Stimulated activated CD8-positive, alpha-beta memory T cell treated with anti-CD3 and anti-CD28 coated beads, Interleukin-15, amount 100 ng/mL, for 4 hours (primary cell): ENCODE measurements at places on chromosomes 13 and 19.

- DNase-seq = no peak
Observed at GRCh38 chr13:111906816-111907215, 160.1 kb upstream of the SOX1 start.

DNA sequence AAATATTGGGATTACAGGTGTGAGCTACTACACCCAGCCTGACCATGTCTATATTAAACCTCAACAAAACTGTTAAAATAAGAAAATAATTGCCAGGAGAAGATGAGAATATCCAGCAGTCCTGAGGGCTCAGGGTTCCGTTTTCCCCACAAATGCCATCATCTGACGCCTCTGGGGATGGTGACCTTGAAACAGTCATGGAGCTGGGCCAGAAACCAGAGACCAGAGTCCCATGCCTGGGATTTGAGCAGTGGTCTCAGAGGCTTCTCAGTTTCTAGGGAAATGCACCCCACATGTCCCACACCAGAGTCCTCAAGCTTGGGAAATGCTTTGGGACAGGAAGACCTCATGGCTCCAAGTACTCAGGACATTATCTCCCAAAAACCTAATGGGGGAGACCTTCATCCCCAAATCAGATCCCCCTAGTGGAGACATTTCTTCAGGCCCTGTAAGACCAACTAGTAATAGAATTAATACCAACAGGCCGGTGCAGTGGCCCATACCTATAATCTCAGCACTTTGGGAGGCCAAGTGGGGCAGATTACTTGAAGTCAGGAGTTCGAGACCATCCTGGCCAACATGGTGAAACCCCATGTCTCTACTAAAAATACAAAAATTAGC, 2.9 kb upstream of the MAP1S start:
- DNase-seq = no peak

DNA sequence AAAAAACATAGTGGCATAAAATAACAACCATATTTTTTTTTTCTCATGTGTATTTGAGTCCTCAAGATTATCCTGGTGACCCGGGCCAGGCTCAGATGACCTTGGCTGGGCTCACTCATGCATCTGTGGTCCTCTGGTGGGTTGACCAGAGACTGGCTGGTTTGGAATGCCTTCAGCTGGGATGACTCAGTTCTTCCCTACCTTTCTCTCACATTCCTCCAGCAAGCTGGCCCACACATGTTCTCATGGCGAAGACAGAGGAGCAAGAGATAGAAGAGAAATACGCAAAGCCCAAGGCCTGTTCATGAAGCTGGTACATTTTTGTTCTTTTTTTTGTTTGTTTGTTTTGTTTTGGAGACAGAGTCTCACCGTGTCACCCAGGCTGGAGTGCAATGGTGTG, 14.3 kb upstream of the ZNF541 start:
- DNase-seq = no peak

- no peak for DNase-seq
Observed at GRCh38 chr13:71677124-71677523, 189.9 kb downstream of the DACH1 start.

- no peak for DNase-seq
Observed at GRCh38 chr13:98665638-98665995, 86.9 kb downstream of the SLC15A1 start.

- DNase-seq = no peak
Observed at GRCh38 chr19:494171-495080, 1.9 kb upstream of the MADCAM1 start.

- no peak for DNase-seq
Observed at GRCh38 chr13:57918913-57919312, 287.4 kb downstream of the PCDH17 start.

DNA sequence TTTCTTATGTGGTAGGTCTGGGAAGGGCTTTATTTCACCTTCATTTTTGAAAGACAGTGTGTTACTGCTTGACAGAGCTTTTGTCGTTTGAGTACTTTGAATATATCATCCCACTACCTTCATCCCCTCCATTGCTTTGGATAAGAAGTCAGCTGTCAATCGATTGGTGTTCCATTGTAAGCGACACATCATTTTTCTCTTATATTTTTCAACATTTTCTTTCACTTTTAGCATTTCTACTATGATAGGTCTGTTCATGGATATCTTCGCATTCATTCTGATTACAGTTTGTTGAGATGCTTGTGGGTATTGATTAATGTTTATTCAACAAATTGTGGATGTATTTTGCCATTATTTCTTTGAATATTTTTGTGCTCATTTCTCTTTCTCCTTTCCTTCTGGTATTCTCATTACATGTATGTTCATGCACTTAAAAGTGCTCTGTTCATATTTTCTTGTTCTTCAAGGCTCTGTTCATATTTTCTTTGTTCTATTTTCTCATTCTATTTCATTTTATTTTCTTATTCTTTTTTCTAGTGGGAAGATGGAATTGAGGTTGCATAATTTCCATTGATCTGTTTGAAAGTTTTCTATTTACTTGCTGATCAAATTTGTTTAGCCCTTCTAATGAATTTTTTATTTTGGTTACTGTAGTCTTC, 29.2 kb downstream of the ZNF546 start:
- DNase-seq = no peak

GRCh38 chr19:56105090-56105701, 15.9 kb downstream of the ZNF787 start:
- no peak for DNase-seq

DNA sequence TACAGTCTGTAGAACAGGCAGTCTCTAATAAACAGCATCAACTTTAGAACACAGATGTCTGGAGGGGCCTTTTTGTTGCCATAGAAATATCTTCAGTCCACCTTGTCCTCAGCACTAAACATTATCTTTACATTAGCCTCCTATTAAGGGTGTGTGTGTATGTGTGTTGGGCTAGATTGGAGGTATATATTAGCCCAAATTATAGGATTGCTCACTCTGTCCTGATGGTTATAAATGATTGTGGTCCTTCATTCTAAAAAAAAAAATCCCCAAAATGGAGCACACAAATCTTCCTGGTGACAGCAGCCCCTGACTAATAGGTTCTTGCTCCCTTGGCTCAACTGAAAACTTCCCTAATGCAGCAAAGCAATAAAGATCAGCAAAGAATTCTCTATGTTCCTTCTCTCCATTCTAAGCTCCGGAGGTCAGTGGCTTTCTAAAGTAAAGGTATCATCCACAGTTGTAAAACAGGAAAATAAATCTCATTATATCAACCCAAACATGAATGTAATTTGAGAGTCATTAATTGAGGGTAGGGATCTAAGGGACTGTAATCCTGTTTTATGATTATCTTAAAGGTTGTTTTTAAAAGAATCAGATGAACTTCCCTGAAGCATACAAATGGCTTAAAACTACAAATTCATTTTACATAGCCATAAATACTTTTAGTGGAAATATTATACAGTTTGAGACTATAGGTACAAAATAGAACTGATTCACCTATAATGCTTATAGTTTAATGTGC, 232.7 kb downstream of the KLF12 start:
- no peak for DNase-seq

GRCh38 chr13:112809332-112810315, 119.8 kb downstream of the ATP11A start:
- DNase-seq = no peak

- DNase-seq = no peak
Observed at GRCh38 chr19:4151623-4152022, 1.8 kb upstream of the CREB3L3 start.

DNA sequence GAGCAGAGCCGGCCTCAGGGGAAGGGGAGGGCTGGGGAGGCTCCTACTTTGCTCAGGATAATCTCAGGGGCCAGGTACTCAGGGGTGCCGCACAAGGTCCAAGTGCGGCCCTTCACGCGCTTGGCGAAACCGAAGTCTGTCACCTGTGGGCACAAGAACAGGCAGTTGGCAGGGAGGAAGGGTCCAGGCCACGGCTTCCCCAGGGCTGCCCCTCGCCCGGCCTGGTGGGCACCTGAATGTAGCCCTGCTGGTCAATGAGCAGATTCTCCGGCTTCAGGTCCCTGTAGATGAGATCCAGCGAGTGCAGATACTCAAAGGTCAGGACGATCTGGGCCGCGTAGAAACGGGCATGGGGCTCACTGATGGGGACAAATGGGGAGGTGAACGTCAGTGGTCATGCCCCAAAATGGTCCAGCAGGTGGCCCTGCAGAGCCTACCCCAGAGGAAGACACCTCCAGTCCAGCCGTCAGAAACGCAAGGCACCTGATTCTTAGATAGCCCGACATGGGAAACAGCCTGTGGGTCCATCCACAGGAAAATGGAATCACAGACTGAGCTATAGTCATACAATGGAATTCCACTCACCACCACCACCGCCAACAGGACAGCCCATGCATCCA, 7.1 kb upstream of the SAMD1 start:
- DNase-seq = no peak

DNA sequence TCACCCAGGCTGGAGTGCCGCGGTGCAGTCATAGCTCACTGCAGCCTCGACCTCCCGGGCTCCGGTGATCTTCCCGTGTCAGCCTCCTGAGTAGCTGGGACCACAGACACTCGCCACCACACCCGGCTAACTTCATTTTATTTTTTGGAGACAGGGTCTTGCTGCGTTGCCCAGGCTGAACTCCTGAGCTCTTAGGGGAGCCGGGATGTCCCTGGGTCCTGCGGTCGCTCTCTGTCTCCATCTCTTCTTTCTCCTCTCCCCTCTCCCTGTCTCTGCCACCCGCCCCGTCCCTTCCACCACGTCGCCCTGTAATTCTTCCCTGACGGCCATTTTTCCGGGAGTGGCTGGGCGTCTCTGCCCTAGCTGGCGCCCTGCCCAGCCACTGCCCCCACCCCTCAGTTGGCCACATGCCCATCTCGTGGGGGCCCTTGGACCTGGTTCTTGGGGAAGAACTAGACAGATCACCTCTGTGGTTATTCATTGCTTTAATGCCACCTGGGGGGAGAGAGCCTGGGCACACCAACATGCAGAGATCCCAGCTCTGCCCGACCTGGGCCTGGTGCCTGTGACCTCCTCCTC, 18.9 kb downstream of the ARID3A start:
- DNase-seq = no peak

DNA sequence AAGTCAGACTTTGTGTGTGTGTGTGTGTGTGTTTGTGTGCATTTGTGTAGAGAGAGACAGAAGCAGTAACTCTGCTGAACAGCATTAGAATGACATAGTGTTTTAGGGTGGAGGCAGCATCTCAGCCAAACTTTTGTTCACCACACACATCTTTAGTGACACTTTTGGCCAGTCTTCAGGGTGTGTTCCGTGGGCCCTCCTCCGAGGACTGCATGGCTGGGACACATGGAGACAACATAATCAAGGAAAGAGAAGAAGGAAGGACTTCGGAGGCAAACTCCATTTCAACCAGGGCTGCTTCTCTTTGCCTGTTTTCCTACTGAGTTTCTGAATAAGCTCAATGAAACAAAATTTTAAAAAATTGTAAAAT, 205.1 kb downstream of the LHFPL6 start:
- DNase-seq = no peak

GRCh38 chr19:34337739-34338138, 27.3 kb upstream of the GPI start:
- DNase-seq = no peak

- no peak for DNase-seq
Observed at GRCh38 chr13:111406636-111407035, 86.2 kb downstream of the TEX29 start.

- no peak for DNase-seq
Observed at GRCh38 chr19:18469069-18469846, 31.3 kb upstream of the ISYNA1 start.

GRCh38 chr19:2813235-2814160, 6.2 kb upstream of the ZNF554 start:
- no peak for DNase-seq

DNA sequence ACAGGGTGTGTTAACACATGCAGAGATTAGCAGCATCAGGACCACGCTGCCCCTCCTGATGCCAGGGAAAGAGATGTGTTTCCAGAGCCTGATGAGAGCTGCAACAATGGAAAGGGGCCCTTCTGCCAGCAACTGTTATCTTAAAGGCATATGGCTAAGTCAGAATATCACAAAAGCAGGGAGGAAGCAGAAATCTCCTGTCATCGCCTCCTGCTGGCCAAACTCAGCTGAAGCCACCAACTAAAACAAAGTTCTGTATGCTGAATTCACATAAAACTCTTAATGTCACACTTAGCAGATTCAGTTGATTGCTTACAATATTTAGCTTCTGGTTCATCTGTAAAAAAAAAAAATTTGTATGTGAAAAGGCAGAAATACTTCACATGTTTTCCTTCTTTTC, 178.2 kb downstream of the GPC5 start:
- no peak for DNase-seq

- no peak for DNase-seq
Observed at GRCh38 chr19:44636439-44637389, 7.0 kb upstream of the PVR start.

DNA sequence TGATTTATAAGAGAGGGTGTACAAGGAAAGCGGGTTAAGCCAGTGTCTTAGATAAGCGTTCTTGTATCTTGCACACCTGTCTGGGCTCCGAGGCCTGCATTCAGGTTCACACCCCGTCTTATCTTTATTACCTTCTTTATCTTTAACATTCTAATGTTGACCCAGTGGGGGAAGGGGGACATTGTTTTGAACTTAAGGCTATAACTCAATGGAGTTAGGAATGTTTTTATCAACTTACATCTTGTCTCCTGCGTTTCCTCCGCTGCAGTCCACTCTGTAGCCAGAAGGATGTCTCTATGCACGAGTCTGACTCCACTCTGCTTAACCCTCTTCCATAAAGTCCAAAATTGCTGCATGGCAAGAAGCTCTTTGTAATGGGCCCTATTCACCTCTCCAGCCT, 71.2 kb downstream of the FGF9 start:
- DNase-seq = no peak
